ENCODE measurements at places on chromosomes 3 and 15.

GRCh38 chr3:28173836-28174235 lies 67.6 kb upstream of the CMC1 start:
- no peak for DNase-seq

- DNase-seq, result no peak
Measured at GRCh38 chr3:8094415-8094814, 407.2 kb upstream of the LMCD1 start.

- no peak for DNase-seq
Measured at GRCh38 chr3:114939920-114940319, 207.2 kb downstream of the ZBTB20 start.

- DNase-seq, result no peak
Measured at GRCh38 chr3:184937611-184938010, 125.6 kb downstream of the VPS8 start.

GRCh38 chr3:172673210-172673679 lies 37.6 kb downstream of the NCEH1 start:
- no peak for DNase-seq

- DNase-seq, result no peak
Measured at GRCh38 chr3:148631124-148631903, 66.4 kb upstream of the AGTR1 start.

DNA sequence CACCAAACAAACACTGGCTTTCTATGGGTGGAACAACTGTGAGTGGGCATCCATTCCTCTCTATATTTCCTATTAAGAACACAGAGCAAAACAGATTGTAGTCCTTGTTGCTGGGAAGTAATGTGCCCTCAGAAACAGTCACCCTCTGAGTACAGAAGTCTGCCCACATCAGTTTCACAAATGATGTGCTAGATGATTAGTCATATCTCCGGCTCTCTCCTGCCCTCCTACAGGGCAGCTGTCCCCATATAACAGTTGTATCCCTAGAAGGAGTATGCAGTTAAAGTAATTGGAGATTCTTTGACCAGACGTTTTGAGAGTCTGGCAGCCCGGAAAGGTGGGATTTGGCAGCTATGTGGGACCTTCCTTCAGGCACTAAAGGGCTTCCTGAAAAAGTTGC lies 159.9 kb downstream of the APBA2 start:
- no peak for DNase-seq

- no peak for DNase-seq
Measured at GRCh38 chr15:39181940-39182339, 398.9 kb upstream of the THBS1 start.

GRCh38 chr3:128464188-128464587 lies 2.5 kb downstream of the DNAJB8 start:
- DNase-seq, result no peak

DNA sequence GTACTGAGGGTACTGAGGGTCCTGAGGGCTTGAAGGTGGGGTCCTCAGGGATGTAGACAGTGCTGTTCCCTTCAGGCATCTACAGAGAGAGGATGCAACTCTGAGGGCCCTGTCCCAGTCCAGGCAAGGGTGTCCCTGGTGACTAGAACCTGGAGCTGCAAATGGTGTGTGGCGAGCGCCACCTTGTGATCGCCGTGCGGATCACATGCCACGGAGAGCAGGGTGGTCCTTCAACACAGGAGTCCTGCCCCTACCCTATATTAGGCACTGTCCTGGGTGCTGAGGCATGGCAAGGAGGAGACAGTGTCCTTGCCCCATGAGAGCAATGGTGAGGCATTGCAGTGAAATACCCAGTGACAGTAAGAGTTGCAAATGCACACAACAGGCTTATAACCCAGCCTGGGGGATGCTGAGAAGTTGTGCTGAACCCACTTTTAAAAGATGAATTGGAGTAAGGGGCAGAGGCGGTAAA lies 23.6 kb downstream of the RHCG start:
- no peak for DNase-seq

DNA sequence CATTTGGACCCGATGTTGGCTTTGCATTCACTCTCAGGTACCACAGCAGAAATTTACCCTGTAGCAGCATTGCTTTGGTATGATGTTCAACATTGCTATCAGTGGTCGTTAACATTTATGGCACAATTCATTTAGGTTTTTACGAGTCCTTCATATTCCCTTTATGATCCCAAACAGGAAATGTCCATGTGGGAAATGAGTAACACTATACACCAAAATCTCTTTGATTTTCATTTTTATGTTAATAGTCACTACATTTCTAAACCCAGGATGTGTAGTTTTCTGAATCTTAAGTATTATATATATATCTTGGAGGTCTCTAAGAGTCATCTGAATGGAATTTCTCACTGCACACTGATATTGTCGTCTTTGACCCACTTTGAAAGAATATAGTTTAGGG lies 78.5 kb upstream of the RBMS3 start:
- no peak for DNase-seq

- no peak for DNase-seq
Measured at GRCh38 chr3:194539498-194539897, 52.7 kb upstream of the ATP13A3 start.

GRCh38 chr15:60858511-60859070 lies 370.5 kb downstream of the RORA start:
- DNase-seq, result no peak

DNA sequence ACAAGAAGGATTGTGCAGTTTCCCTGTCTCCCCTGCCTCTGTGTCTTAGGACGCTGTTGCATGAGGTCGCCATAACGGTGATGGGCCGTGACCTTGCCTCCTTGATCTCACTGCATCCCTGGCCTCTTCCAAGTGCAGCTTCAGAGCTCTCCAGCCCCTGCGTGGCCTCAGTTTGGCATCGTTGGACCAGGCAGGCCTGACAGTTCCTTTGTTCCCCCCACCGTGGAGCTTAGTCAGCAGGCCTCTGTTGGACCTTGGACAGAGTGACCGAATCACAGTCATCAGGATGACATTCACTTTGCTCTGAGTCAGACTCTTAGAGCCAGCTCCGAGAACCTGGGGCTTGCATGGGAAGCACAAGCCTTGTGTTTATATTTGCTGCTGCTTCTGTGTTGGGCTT lies 139.4 kb downstream of the OPA1 start:
- no peak for DNase-seq

DNA sequence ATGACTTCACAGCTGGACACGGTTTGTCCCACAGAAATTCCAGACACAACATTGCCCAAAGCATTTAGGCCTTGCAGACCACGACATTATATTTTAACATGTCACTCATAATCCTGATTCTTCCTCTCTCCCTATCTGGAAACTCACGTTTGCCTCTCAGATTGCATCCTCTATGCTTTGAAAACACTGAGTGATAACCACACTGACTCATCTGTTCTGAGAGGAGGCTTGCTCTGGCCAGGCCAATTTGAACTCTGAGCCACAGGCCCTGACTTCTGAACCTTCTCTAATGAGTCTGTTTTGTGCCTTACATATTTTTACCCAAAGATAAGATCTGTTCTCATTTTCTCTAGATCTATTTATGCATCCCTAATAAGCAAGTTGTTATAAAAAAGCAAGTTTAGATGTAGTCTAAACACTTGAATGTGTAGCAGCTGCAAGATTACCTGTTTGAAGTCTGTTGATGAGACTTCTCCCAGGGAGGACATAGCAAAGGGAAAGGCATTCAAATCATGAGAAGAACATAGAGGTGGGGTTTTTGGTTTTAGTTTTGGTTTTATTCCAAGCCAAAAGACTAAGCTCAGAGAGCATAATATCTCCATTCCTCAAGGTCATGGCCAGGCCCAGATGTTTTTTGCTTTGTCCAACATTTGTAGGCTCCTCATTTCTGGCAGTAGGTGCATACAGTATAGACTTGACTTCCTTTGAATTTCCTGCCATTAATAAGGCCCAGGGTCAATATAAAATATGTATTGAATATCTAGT lies 234.4 kb upstream of the LRTM1 start:
- no peak for DNase-seq

DNA sequence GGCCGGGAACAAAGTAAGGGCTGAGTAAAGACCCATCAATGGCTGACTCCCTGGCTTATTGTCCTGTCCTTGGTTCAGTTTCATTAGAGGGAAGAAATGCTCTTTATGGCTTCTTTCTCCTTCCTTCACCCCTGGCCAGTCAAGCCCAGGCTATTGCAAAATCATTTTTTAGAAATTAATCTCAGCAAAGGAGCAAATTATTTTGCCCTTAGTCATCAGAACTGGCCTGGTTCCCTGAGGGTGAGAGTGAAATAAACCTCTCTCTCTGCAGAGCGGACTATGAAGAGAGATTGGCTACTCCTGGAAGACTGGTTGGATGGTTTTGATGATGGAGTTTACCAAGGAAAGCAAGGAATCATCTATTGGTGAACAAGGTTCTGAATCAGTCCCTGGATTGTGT lies 52.7 kb upstream of the OXTR start:
- no peak for DNase-seq
